ENCODE measurements at places on chromosomes 16 and 17.

- DNase-seq = no peak
Measured at GRCh38 chr17:47884905-47885730, 10.9 kb upstream of the SP2 start.

DNA sequence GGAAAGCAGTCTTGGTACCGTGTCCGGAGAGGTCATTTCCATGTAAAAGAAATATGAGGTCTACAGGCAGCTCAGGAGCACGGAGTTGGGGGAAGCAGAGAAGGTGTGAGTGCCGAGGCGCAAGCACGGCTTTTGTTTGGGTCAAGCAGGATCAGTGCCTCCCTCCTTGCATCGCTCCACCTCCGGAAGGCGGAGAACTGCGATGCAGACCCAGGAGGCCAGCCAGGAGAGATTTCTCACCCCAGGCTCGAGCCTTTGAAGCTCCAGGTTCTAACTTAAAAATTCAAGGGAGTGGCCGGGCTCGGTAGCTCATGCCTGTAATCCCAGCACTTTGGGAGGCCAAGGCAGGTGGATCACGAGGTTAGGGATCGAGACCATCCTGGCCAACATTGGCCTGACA lies 25.0 kb downstream of the NAA60 start:
- DNase-seq = no peak

DNA sequence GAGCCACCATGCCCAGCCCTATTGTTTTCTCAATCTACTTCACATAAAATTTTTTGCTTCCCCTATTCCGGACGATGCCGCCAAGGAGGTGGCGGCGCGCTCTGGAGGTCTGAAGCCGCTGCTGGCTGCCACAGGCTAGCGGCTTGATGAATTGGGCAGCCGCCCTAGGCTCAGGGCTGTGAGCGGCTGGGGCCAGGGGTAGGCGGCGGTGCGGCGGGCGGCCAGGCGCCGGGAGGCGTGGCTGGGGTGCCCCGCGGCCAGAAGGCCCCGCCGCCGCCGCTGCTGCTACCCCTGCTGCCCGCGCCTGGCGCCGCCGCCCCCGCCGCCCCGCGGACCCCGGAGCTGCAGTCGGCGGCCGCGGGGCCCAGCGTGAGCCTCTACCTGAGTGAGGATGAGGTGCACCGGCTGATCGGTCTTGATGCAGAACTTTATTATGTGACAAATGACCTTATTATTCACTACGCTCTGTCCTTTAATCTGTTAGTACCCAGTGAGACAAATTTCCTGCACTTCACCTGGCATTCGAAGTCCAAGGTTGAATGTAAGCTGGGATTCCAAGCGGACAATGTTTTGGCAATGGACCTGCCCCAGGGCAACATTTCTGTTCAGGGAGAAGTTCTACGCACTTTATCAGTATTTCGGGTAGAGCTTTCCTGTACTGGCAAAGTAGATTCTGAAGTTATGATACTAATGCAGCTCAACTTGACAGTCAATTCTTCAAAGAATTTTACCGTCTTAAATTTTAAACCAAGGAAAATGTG lies 41.7 kb downstream of the ANKFY1 start:
- no peak for DNase-seq

DNA sequence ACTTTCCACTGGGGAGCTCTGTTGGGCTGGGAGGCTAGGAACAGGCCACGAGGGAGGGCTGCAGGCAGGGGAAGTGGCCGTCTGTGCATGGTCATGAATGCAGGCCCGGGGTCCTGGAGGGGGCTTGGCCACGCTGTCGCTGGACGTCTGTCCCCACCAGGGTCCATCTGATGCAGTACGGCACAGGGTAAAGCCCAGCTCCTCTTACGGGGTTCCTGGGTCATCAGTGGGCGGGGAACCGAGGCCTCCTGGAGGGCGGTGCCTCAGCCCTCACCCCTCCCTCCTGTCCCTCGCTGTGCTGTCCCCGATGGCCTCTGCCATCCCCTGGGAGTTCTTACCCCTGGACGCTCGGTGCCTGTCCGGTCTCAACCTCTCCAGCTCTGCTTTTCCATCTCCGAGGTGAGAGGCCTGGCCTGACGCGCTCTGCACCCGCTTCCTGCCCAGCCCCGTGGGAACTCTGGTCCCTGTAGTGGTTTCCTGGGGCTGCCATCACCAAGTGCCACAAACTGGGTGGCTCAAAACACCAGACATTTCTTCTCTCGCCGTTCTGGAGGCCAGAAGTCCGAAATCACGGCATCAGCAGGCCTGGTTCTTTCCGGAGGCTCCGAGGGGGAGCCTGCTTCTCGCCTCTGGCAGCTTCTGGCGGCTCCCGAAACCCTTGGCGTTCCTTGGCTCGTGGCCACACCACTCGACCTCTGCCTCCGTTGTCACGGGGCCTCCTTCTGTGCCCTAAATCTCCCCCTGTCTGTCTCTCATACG lies 182.8 kb downstream of the SEC14L1 start:
- DNase-seq = no peak

GRCh38 chr16:30741461-30741914 lies 6.7 kb upstream of the PHKG2 start:
- no peak for DNase-seq

GRCh38 chr16:80034469-80034826 lies 433.9 kb upstream of the MAF start:
- DNase-seq = no peak

- DNase-seq = no peak
Measured at GRCh38 chr16:74562117-74562516, 44.8 kb downstream of the GLG1 start.

DNA sequence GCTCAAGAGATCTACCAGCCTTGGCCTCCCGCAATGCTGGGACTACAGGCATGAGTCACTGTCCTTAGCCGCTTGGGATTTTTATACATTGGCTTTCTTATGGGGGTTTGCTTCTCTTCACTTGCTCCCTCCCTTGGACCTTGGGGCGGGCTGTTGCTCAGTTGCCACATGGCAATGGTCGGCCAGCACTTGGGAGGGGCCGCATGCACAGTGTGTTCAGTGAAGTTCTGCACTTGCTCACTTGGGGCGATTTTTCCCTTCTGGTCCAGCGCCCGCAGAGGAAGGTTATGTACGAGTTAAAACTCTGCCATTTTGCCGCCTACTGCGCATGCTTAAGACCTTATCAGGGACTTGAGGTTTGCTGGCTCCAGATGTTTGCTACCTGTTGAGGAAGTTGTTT lies 1367.6 kb upstream of the CDH8 start:
- DNase-seq = no peak

- no peak for DNase-seq
Measured at GRCh38 chr17:64686705-64687104, 24.6 kb upstream of the SMURF2 start.

DNA sequence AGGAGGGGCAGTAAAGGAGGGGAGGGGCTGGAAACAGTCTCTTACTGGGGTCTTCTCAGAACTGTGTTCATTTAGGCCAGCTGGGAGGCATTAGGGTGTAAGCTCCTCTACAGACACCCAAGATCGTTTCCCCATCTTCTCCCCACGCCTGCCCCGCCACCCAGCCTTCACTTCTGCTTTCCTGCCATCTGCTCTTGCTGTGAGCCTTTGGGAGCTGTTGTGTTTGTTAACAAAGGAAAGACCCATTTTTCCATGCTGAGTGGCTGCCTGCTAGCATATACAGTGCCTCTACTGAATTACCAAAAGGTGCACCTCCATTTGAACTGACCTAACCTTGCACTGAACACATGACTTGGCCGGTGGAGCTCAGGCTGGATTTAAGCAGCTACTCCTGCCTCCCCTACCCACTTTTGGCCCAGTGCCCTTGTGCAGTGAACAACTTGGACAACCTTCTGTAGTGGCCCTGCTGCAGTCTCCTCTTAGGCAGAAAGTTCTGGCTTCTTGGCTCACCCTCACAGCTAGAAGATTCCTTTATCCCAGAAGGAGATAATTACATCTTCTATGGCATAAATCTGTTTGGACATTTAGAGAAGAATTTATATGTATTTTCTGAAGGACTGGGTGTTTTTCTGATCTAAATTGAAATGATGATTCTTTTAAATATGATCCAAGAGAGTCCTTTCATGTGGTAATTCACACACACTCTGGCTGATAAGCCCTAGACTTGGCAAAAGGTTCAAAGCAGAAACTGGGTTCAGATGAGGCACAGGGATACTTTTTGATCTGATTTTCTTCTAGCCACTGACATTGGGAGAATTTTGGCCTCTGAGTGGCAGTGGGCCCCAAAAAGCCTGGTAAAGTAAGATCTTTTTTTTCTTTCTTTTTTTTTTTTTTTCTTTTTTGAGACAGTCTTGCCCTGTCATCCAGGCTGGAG lies 81.9 kb upstream of the HNF1B start:
- DNase-seq = no peak

DNA sequence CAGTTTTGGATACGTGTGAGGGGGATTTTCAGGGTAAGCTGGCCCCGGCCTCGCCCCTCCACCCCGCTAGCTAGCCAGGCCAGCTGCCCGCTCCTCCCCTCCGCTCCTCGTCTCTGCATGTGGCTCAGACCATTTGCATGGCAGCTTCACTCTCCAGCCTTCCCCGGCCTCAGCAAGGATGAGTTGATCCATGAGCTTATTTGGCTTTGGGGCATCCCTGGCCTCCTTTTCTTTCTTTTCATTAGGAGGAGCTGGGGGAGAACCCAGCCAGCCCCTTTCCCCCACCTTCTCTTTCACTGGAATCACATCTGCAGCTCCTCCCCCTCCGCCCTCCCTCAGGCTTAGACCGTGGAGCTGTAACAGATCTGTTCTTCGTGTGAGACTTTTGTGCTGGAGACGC lies 30.7 kb downstream of the ELAC2 start:
- DNase-seq = no peak

DNA sequence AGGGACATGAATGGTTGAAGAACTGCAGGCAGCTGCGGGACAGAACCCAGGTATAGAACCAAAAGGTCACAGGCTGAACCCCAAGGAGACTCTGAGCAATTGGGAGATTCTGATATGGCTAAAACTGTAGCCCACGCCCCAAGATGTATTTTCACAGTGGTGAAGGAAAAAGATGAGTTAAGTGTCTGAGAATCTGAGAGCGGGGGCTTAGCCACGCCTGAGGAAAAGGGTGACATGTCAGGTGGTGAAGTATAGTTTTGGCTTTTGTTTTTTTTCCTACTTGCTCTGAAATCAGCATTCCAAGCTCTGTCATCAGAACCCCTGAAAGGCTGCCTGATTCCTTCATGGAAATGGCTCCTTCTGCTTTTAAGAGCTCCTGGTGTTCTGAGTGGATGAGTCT lies 73.3 kb downstream of the AKAP1 start:
- DNase-seq = no peak

DNA sequence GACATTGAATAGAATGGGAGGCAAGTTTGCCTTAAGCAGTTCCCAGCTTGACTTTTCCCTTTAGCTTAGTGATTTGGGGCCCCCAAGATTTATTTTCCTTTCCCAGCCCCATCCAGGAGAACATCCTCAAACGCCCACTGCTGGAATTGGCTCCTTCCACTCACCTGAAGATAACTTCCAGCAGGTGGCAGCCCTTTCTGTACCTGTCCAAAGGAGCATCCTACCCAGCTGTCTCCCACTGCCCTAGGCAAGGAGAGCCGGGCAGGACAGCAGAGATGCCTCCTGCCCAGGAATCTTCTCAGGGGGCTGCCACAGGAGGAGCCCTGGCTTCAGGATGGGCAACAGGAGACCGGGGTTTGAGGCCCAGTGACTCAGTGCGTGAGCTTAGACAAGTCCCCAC lies 6.4 kb downstream of the CACNG5 start:
- no peak for DNase-seq

DNA sequence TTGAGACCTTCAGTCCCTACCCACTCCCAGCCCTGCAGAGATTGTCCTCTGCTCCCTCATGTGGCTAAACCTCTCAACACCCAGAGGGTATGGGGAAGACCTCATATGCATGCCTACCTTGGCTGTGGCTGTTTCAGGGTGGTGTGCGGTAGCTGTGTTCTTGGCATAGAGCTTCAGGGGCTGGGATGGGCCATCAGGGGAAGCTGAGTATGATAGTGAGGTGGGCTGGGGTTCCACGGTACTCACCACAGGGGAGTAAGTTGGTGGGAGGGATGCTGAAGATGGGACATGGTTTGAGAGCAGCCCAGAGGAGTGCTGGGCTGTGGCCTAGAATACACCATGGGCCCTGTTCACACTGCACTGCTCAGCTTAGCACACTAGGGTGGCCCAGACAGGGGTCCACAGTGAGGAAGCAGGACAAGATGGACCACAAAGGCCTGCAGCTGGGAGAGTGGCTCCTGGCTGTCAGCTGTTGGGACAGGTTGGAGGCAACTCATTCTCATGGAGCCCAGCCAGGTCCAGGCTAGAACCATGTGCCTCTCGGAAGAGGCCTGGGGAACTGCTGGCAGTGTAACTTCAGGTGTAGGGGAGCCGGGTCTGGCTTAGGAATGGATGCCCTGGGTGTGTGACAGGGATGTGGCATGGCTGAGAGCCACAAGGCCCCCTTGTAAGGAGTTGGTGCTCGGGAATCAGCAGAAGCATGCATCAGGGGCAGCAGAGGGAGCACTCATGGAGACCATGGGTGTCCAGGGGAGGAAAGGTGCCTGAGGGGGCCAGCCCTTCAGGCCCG lies 3.1 kb downstream of the MFAP4 start:
- DNase-seq = no peak

DNA sequence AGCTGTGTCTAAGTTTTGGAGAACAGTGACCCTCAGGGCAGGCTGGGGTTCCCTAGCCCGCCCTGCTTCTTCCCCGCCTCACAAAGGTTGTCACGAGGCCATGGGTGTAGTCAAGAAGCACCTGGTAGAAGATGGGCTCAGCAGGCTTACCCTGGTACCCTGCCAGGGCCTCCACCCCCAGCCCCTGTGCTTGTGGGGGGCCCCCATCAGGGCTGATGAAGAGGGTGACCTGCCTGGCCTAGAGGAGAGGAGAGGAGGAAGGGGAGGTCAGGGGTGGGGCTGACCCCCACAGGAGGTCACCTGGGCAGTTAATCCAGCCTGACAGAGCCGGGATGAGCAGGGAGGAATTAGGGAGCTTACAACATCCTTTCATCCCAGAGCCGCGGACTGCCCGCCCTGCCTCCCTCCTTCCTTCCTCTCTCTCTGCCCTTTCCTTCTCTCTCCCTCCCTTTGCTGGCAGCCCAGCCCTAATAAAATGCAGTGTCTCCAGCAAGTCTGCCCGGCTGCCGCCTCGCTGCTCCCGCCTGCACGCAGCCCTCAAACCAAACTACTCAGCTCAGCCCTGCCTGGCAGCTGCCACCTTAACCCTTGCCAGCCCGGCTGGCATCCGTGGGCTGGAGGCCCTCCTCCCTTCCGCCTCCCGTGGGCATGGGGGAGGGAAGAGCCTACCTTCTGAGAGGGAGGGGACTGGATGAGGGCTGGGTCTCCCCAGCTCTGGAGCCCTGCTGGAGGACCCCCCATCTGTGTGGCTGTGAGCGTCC lies 7.2 kb downstream of the DLX3 start:
- DNase-seq = no peak

DNA sequence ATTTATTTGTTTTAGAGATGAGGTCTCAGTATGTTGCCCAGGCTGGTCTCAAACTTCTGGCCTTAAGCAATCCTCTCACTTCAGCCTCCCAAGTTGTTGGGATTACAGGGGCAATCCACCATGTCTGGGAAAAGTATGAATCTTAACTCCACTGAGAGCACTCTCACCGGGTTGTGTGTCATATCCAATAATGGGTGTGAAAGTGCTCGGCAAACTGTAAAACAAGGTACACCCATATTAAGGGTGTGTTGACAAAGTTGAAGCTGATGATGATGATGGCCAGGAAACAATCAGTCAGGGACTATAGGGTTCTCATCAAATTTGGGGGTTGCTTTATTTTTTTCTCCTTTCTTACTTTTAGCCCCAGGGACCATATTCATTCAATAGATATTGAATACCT lies 25.3 kb upstream of the TMC5 start:
- DNase-seq = no peak

Data from NCI-H1436 treated with DMSO at 0.1 percent for 48 hours (cell line).